ENCODE measurements at places on chromosomes 4 and X.

- no peak for DNase-seq
Observed at GRCh38 chrX:13190051-13190450, 129.8 kb downstream of the ATXN3L start.

DNA sequence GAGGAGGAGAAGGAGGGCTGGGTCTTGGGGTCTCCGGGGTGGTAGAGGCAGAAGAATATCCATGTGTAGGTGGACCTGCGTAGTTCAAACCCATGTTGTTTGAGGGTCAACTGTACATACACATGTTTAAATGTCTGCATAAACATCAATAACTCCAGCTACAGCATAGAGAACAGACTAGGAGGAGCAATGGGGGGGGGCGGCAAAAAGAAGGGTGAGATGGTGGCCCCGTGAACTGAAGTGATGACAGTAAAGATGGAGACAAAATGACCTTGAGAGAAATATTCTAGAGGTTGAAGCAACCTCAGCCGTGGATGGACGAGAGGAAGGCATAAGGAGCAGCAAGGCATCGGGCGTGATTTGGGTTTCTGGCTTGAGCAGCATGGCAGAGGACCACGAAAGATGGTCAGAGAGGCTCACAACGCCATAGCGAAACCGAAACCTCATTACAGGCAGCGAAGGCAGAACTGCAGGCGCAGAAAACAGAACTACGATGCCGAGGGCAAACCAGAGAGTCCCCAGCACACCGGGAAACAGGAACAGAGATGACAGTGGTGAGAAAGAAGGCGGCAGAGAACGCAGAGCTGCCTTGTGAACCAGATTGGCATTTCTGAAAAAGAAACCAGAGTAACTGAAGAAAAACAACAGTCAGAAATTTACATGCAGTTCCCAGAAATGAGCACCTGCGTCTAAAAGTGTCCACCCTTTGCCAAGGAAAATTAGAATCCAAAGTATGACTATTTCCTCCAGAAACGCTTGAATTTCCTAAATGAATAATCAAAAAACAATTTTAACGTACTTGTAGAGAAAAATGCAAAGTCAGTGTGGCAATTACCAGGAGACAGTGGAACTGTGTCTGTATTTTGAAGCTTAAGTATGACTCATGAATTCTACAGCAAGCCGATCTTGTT lies 50.3 kb upstream of the ENPP6 start:
- DNase-seq, result peak; percentile 80

DNA sequence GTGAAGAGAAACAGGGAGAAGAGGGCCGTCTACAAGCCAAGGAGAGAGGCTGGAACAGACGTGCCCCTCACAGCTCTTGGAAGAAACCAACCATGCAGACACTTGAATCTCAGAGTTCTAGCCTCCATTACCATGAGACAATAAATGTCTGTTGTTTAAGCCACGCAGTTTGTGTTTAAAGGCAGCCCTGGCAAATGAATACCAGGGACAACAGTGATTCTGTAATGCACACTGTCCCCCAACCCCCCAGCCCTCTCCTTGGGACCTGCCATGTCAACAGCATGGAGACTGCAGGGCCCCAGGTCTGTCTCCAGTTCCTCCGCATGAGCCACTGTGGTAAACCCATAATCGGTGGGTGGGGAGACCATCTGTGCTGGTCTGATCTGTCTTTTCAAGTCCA lies 348.0 kb upstream of the KLF3 start:
- no peak for DNase-seq

DNA sequence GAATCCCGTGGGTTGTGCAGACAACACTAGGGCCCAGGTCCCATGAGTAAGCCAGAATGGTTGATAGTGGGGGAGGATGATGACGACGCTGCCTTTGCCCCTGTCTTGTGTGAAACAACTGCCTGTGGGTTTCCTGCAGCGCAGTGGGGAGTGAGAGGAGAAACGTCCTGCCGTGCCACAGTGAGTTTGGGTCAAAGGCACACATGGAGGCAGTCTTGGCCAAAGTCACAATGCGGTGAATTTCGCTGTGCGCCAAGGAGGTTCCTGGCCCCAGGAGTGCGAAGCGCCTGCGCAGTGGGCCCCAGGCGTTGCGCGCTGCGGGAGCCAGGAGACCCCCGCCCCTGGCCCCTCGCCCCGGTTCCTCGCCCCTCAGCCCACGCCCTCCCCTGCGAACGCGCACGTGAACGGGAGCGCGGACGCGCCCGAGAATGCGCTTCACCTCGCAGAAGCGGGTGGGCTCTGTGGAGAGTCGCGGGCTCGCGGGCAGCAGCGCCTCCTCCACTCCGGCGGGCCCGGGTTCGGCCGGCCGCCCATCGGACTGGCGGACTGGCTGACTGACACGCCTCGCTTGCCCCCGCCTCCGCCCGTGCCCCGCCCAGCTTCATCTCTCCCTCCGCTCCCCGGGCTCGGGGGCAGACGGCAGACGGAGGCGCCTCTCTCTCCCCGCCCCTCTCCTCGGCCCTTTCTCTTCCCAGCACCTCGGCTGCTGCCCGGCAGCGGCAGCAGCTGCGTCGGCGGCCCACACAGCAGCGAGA lies at the start of gene NUDT10:
Gene NUDT10, plus strand, starts transcription at position 635 of the 755 bp plus-strand sequence. CDS start 144 bp downstream, outside the sequence.
- peak; percentile 0 for DNase-seq

DNA sequence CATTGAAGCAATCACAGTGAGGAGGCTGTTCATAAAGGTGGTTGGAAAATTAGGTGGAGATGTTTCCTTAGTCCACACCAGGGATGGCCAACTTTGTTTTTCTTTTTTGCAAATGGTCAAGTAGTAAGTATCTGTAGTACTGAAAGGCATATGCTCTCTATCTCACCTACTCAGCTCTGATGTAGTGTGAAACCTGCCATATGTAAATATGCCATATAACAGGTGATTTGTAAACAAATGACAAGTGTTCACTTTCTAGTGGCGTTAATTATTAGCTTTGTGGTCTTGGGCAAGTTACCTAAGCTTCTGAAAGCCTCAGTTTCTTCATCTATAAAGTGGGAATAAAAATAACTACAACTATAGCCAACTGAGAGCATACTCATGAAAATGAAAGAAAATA lies 421.4 kb upstream of the LCORL start:
- no peak for DNase-seq

DNA sequence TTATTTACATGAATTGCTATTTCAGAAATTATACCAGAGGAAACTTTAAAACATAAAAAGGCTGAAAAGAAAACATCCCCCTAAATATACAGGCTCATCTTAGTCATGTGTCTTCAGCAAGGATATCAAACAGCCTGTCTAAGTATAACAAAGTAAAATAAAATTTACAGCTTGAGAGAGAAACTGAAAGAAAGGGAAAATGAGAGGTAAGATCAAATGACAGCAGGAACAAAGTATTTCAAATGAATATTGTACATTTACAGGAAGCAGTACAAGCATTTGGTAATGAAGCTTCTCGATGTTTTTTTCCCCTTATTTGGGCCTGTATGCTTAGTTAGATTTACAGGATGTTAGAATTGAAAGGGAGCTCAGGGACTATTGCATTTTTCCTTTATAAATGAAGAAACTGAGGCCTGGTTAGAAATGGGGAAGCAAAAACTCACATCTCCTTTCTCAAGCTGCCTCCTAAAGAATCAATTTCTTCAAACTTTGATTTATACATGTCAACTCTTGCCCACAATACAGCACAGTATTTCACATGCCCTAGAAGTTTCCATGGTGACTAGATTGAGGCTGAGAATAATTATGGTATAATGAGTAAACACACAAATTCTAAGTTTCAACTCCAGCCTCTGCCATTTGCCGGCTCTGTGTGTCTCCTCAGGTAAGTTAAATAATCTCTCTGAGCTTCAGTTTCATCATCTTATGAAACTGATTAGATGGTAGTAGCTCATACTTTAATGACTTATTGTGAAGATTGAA lies 29.3 kb downstream of the DAPP1 start:
- DNase-seq, result peak; percentile 23

DNA sequence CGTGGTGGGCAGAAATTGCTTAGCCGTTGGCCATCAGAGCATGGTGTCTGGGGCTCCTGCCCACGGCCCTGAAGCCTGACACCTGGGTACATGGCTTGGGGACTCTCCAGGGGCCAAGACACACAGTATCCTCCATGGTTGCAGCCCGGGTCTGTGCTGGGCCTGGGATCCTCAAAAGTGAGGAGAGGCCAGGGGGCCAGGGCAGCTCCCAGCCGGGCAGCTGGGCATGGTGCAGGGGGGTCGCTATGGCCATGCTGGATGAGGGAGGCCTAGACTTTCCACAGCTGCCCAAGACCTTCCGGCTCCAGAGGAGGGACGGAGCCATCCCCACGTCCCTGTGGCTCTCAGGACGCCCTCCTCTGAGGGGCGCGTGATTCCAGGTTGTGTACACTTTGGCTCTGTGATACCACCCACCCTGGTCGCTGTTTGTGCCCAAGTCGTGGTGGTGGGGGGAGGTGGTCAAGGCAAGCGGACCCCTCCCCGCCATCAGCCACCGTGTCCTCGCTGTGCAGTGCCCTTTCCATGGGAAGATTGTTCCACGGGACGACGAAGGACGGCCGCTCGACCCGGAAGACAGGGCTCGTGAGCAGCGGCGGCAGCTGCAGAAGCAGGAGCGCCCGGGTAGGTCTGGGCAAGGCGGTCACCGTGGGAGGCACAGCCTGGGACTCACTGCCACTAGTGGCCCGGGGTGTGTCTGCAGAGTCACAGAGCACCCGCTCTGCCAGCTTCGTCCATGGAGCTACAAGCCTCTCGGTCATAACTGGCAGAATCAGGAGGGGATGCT lies 25.7 kb downstream of the NKX1-1 start:
- DNase-seq, result no peak

DNA sequence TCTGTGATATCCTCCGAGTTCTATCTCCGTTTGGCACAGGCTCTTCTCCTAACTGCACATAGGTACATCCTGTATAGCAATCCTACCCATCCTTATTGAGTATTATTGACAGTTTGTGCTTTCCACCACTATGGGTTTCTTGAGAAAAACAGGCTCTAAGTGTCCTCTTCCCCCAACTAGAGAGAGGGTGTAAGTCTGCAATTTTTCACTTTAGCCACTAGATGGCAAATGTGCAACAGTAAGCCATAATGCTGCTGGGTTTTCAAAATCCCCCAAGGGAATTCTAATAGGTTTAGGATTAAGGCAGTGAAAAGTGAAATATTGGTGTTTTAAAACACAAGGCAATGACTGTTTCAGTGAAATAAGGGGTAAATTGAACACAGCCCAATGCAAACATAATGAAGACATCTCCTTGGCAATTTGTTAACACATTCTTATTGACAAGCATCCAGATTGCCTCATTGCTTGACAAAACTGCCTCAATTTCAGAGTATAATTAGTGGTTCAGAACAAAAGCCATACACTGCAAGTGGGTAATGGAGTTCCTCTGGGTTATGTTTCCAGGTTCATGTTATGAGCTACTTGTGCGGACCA lies 239.0 kb upstream of the HTR2C start:
- DNase-seq, result no peak

GRCh38 chr4:40099010-40099409 lies 42.4 kb downstream of the N4BP2 start:
- DNase-seq, result no peak

DNA sequence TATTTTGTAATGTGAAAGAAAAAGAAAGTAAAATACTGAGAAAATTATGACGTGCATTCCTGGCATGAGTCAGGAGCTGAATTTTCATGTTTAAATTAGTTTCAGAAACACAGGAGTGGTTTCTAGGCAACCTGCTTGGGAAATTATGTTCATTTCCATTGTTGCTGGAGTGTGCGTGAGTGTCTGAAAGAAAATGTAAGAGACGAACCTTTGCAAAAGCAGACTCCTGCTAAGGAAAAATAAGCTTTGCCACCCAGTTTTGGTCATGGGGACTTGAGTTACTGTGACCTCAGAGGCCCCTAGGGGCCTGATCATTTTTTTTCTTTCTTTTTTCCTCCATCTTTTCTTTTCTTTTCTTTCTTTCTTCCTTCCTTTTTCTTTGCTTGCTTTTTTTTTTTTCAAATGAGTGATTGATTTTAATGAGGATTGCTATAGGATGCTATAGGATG lies 18.8 kb upstream of the CHRNA9 start:
- peak; percentile 83 for DNase-seq

DNA sequence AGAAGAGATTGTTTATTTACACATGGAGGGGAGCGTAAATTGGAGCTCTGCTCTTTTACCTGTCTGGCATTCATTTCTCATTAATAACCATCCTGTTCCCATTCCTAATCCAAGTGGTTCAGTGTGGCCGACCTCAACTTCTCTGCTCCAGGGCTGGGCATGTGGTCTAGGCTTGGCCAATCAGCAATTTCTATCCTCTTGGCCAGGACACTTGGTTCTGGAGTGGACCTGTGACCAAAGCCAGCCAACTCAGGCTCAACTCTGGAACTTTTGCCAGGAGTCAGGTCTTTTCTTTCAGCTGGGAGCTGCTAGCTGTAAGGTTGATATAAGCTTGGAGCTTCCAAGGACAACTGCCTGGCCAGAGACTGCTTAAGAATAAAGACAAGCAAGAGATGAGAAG lies 15.6 kb upstream of the RASL11B start:
- no peak for DNase-seq

GRCh38 chr4:186144946-186145569 lies 40.6 kb downstream of the FAM149A start:
- DNase-seq, result no peak

DNA sequence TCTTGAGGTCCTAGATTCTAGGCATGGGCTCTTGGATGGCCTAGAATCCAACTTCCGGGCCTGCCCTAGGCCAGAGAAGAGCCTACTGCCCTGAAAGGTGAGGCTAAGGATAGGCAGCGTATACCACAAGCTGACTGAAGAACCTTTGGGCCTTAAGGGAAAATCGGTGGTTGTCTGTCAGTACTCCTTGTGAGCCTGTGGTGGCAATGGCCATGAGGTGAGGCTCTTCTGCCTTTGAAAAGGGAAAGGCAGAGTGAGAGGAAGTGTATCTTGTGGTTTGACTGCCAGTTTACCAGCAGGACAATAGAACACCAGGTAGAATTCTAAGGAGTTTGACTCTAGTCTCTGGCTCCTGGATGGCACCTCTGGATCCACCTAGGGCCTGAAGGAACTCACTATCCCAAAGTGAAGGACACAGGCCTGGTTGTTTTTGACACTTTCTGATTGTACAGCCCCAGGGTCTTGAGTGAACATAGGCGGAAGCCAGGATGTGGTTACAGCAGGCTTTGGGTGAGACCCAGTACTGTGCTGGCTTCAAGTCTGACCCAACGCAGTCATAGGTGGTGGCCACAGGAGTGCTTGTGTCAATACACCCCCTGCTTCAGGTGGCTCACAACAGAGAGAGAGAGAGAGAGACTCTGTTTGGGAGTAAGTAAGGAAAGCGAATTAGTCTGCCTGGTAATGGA lies 20.9 kb downstream of the ITIH6 start:
- no peak for DNase-seq

- no peak for DNase-seq
Observed at GRCh38 chrX:19156186-19156585, 33.9 kb upstream of the ADGRG2 start.

GRCh38 chr4:80452055-80452454 lies 116.5 kb downstream of the CFAP299 start:
- DNase-seq, result no peak

- DNase-seq, result no peak
Observed at GRCh38 chrX:37424000-37424429, 74.9 kb downstream of the PRRG1 start.

DNA sequence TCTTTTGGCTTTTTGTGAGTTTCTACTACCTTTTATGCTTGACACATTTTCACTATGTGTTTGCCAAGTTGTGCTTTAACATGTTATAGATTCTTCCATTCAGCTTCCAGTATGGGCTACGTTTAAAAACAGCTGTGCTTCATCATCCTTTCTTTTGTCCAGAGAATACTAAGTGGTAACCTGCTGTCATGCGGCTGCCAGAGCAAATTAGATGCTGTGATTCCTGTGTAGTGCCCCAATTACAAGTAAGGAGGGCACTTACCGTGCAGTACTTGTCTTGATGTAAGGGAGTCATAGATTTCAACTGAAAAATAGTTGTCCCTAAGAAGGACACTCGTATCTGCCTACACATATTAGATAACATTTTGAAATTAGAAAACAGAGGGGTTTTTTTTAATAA lies 531.8 kb upstream of the GALNTL6 start:
- DNase-seq, result no peak

Measured in CD4-positive, alpha-beta T cell treated with Interleukin-2 at 100 ng/mL for 4 hours (primary cell).